ENCODE measurements at places on chromosomes 5 and 9.

DNA sequence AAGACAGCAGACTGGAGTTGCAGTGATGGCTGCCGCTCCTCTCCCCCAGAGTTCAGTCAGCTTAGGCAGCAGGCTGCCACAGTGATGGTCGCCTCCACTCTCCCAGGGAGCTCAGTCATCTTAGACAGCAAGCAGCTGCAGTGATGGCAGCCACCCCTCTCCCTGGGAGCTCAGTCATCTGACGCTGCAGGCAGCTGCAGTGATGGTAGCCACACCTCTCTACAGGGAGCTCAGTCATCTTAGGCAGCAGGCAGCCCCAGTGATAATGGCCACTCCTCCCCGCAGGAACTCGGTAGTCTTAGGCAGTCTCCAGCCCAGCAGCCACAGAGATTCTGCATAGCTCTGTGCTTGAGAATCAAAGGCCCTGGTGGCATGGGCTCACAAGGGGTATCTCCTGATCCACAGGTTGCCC lies 582.7 kb downstream of the DTWD2 start:
- DNase-seq = peak; percentile 76

DNA sequence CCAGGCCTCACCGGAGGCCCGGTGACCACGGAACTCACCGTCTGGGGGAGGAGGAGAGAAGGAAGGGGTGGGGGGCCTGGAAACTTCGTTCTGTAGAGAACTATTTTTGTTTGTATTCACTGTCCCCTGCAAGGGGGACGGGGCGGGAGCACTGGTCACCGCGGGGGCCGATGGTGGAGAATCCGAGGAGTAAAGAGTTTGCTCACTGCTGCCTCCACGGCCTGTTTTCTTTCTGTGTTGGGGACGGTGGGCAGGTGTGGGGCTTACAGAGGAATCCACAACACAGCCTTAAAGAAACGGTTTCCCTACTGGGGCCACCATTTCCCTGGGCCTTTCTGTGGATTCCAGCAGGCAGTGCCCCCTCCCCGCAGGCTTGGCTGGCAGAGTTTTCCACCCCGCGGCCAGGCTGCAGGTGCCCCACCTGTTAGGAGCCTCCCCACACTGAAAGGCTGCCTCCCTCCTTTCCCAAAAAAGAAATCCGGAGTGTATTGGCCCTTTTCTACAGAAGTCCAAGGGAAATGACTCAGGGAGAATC lies 80.8 kb downstream of the NTNG2 start:
- DNase-seq = peak; percentile 27

GRCh38 chr9:106964822-106965525 lies 102.0 kb downstream of the ZNF462 start:
- no peak for DNase-seq

- no peak for DNase-seq
These were observed 32.4 kb upstream of the SPDL1 start for GRCh38 chr5:169551146-169551545.

- no peak for DNase-seq
These were observed 2.0 kb downstream of the MZB1 start for GRCh38 chr5:139387611-139388197.

DNA sequence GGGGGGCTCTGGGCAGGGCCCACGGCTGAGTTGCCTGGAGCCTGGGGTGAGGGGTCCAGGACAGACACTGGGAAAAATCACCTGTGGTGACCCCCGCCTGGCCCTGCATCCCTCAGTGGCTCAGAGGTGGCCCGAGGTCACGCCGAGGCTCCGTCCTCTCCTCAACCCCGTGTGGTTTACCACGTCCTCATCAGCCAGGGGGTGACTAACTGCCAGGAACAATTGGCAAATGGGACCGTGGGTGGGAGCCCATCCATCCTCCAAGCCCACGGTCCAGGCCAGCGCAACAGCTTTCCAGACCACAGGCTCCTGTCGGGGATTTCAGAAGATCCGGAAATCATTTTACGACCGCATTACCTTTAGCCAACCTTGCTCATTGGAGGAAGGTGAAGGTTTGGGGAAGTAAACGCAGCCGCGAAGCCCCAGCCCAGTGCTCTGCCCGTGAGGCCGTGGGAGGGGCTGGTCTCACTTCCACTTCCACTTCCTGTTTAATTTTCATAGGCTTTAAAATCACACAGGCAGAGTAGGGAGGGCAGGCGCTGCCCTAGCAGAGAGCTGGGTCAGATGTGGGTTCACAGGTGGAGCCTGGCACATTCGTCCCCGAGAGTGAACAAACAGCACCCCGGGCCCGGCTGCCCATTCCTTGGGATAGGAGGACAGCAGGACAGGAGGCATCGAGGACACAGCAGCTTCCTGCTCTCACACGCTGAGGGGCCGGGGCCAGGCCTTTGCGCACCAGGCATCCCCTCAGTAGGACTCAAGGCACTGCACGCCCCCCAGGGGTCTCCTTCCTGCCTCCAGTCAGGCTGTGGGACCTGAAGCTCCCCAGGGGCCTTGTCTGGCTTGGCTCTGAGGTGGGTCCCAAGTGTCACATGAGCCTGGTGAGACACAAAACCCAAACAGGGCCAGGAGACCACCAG lies 19.8 kb upstream of the SLC9A3 start:
- no peak for DNase-seq

GRCh38 chr5:151151793-151152192 lies 5.8 kb downstream of the ANXA6 start:
- DNase-seq = no peak

DNA sequence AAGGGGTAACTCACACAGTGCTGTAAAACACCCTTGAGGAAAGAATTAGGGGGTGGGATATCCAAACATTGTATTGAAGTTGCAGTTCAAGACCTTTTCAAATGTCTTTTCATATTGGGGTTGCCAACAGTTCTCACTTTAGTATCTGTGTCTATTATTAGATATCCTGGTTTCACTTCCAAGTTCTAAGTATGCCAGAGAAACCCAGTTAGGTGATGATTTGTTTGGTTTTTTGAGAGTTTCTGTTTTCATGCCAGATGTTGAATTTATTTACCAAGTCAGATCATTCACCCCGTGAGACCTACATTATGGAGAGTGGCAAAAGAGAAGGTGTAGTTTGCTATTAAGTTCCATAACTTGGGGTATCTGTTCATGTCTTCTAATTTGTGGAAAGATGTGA lies 64.5 kb downstream of the C9orf152 start:
- DNase-seq = no peak

DNA sequence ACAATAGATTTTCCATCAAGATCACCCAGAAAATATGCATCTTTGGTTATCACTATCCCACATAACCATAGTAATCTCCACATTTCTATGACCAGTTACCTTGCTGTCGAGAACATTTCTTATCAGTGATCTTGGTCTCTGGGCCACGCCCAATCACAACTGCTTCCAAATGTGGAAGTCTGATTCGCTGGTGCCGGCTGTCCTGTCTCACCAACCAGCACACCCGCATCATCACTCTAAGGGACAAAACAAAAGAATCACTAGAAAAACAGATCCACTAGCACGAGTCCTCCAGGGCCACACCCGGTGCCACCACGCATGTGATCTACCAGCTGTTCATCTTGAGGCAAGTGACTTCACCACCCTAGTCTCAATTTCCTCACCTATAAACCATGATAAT lies 11.8 kb downstream of the APTX start:
- DNase-seq = no peak

- DNase-seq = no peak
These were observed 1872.8 kb upstream of the ACO1 start for GRCh38 chr9:30511666-30512065.

GRCh38 chr5:15734058-15734457 lies 234.1 kb downstream of the FBXL7 start:
- DNase-seq = no peak
